ENCODE measurements at places on chromosomes 6 and 20.
A peak's percentile ranks its signal among the peaks of the same experiment; 100 is the strongest.

DNA sequence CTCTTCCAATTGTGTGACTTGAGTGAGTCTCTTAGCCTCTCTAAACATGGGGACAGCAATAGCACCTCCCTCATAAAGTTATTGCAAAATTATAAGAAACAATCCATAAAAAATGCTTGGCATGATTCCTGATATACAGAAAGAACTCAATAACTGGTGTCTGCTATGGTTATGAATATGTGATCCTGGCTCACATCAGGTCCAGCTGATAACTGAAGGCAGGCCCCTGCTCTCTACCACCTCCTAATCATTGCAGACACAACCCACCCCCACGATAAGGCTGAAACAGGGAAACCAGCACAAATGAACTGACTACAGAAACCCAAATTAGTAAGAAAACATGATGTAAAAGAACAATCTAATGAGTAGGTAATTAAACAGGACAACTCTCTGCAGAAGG, 5.4 kb downstream of the TRIM15 start:
- no peak for DNase-seq

GRCh38 chr20:45449528-45449927, 20.0 kb upstream of the WFDC2 start:
- DNase-seq = no peak

DNA sequence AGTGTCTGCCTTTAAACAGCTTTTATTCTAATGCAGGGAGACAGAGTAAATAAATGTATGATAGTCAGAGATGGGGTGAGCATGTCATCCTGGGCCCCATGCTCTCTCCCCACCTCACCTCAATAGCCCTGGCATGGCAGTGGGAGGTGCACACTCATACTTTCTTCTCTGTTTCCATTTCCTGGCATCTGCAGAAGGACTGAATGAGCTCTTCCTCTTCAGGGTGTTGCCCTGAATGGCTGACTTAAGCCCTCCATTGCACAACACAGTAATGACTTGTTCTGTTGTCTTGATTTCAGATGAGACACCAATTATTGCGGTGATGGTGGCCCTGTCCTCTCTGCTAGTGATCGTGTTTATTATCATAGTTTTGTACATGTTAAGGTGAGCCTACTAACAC, 57.0 kb upstream of the GNRH2 start:
- DNase-seq = no peak

DNA sequence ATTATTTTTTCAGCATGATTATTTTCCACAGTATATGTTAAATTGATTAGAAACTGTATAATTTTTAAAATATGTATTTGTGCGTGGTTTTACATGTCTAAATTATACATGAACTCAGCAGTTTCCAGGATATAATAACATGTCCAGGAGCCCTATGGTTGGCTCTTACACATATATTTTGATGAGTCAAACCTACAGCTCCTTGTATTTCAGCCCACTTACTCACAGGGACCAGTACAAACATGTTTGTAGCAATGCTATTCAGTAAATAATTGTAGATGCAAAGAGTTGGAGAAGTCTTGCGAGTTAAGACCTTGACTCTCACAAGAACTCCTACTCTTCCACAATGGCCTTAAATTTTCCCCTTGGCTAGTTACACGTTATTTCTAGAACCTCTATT, 107.2 kb upstream of the SASH1 start:
- no peak for DNase-seq

DNA sequence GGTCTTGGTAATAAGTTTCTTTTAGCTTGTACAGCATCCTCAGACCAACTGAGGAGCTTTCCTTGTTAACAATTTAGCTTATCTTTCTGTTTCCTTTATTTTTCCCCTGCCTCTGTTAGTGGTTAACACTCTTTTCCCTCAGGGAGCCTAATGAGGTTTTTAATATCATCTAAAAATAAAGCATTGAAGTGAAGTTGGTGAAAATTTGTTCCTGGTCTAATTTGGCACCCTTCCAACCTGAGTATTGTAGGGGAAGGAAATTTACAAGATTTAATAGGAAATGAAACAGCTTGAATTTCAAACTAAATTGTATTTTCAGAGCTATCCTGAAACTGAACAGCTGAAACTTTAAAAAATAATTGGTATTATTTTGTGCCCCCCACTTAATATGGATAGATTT, 28.1 kb upstream of the VAPB start:
- no peak for DNase-seq

GRCh38 chr6:41273714-41274113, 12.8 kb downstream of the TREM1 start:
- DNase-seq = no peak

DNA sequence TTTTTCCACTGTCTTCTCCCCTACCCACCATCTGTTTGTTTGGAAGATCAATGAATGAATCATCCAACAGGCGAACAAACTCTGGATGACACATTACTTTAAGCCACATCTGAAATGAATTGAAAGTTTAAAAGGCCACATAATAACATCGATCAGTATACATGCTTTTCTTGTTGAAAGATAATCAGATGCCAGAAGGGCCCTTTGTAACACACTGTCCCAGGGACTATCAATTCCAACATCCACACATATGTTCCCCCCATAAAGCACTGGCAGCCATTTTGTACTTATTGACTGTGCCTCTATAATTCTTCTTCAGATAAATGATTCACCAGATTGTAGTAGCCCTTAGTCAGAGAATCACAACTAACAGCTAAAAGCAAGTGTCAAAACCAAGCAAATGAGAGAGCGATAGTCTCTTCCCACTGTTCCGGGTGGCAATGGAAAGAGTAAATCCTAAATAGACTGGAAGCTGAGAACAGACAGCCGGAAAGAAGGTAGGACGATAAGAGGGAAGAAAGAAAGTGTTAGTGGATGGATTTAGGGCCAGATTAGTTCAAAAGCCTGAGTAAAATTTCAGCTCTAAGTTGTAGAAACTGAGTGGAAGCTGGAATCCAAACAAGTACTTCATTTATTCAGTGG, 184.9 kb upstream of the TENT5A start:
- no peak for DNase-seq

GRCh38 chr20:59495894-59496510, 108.3 kb upstream of the PHACTR3 start:
- peak; percentile 64 for DNase-seq

- DNase-seq = no peak
Measured at GRCh38 chr6:19369785-19370184, 467.4 kb upstream of the ID4 start.

- no peak for DNase-seq
Measured at GRCh38 chr6:39476670-39477069, 154.2 kb upstream of the KCNK16 start.

DNA sequence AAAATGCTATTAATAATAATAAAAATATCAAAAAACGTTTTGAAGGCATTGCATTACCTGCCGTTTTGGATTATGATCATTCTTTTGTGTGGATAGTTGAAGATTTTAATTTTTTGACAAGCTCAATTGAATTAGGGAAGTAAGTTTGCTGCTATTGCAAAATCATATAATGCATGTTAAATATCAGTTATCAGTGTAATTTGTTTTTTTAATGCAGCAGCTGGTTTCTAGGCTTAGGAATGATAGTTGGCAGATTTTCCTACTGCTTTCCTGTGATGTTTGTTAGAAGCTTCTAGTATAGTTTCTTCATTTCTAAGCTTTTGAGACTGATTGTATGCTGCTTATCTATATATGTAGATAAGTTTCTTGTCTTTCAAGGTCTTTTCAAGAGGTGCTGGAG, 99.0 kb downstream of the JARID2 start:
- no peak for DNase-seq

DNA sequence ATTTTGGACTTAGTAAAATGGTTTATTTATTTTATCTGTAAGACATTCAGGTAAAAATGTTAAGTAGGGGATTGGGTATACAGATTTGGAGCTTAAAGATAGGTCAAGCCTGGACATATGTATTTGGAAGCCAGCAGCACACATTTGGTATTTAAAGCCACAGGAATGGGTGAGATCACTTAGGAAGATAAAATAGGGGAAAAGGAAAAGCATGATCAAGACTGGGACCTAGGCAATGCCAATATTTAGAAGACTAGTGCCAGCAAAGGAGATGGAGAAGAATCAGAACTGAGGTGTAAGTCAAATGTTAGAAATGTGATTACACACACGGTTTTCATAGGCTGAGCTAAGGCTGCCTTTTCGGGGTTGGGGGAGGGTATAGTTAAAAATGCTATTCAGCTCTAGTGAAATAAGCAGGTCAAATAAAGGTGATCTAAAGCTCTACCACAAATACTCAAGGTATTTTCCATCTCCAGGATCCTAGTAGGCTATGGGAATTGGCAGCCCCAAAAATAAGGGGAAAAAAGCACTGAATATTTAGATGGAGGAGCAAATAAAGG, 20.6 kb downstream of the SLC2A12 start:
- DNase-seq = no peak

DNA sequence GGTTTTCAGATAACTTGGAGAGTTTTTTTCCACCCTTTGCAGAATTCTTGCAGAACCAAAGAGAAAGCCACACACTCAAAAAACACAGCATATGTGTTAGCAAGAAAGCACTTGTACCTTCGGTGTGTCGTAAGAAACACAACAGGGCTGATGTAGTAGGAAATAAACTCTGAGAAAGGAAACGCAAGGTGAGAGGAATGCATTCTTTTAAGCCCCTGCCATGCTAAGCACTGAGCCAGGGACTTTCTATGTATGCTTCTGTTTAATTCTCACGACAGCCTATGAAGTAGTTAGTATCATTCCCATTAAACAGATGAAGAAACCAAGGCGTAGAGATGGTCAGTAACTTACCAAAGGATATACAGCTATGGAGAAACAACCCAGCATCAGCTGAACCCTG, 23.1 kb downstream of the NEDD9 start:
- no peak for DNase-seq

- no peak for DNase-seq
Measured at GRCh38 chr6:140285471-140285870, 911.0 kb upstream of the CITED2 start.

DNA sequence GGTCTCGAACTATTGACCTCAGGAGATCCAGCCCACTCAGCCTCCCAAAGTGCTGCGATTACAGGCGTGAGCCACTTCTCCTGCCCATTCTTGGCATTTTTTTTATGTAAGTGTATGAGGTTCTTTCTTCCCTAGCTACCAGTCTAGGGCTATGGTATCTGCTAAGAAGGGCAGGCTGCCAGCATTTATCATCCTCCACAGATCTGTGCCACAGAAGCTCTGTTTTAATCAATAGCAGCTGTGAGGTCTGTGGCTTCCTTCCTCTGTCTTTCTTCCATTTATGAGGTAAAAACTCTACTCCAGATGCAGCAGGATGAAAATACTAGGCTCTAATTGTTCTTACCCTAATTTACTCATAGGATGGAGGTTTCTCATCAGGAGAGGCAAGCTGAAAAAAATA, 1382.4 kb upstream of the ADGRB3 start:
- DNase-seq = no peak

DNA sequence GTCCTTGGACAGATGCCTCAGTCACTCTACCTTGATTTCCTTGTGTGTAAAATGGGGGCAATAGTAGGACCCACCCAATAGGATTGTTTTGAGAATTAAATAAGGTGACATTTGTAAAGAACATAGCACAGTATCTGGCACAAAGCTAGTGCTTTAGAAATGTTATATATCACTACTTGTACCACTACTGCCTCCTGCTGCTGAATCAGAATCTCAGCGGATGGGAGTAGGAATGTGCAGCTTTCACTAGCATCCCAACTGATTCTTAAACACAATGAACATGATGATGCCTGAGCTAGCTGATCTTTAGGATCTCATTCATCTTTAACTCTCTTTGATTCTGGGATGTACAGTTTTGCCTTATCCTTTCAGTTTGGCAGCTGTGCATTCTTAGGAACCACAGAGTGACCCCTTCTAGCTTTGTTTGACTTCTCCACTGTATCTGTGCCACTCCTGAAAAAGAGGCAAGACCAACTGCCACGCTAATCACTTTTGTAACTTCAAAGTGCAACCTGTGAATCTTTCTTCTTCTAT, 7.2 kb downstream of the PBOV1 start:
- no peak for DNase-seq

DNA sequence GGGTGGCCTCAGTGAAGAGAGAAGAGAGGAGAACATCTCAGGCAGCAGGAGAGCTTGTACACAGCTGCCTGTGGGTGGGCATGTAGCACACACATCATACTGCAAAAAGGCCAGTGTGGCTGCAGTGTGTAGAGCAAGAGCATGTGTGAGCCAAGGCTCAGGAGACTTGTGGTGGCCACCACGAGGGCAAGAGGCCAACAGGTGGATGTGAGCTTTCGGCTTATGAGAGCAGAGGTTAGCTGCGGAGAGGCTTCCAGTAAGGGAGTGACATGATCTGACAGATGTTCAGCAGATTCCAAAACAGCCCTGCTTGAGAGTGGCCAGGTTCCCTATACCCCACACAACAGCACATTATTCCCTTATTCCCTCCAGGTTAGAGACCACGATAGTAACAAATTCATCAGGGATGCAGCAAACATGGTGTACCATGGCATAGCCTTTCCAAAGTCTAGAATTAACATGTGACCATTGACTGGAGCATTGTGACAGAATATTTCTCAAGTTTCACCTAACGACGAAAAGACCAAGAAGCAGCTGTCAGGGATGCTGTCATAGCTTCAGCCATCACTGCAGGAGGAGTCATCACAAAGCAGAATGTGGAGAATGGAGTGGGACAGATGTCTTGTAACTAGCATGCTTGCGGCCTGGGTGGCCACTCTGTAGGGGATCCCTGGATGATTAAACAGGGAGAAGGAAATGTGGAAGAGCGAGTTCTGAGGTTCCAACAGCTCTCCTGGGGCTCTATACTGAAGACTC, 23.1 kb downstream of the HM13 start:
- no peak for DNase-seq

DNA sequence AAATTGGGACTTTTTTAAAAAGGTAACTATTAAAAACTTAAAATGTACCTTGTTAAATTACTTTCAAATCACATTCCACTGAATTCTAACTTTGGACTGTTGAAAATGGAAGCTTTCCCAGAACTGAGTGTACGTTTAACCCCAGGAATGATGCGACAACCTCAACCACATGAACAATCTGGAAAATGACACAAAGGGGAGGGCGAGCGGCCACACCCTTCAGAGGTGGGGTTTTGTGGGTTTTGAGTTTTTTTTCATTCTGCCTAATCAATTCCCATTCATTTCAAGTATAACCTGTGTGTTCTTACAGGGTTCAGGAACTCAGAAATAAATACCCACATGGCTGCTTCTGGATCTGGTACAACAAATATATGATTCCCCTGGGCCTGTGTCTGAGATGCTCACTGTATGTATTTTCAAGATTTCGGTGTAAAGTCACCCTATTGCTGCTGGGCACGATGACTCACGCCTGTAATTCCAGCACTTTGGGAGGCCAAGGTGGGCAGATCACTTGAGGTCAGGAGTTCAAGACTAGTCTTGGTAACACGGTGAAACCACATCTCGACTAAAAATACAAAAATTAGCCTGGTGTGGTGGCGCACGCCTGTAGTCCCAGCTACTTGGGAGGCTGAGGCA, 21.6 kb downstream of the CNKSR3 start:
- no peak for DNase-seq

- DNase-seq = peak; percentile 46
Measured at GRCh38 chr6:148559848-148560433, 186.9 kb upstream of the UST start.

DNA sequence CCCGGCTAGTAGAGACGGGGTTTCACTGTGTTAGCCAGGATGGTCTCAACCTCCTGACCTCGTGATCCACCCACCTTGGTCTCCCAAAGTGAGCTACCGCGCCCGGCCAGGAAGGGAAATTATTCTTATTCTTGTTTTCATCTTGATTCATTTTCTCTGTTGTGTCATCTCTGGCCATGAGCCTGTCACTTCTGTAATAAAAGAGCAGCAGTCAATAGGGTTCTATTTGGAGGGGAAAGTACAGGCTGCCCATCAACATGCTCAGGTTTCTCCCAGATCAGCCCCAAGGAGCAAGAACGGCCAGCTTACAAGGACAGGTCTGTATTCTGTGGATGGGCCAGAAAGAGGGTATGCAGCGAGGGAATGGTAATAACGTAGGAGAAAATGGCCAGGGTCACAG, 345.0 kb downstream of the PREX1 start:
- no peak for DNase-seq
